ENCODE measurements at places on chromosomes 16 and 17.

GRCh38 chr16:1006781-1007180, 25.2 kb downstream of the SOX8 start:
- DNase-seq, result no peak

GRCh38 chr17:41184480-41184961, at the start of gene KRTAP4-1:
TSS of gene KRTAP4-1 (minus strand) at chr17:41184911. CDS start at chr17:41184854, 57 bp downstream.
- DNase-seq, result no peak

DNA sequence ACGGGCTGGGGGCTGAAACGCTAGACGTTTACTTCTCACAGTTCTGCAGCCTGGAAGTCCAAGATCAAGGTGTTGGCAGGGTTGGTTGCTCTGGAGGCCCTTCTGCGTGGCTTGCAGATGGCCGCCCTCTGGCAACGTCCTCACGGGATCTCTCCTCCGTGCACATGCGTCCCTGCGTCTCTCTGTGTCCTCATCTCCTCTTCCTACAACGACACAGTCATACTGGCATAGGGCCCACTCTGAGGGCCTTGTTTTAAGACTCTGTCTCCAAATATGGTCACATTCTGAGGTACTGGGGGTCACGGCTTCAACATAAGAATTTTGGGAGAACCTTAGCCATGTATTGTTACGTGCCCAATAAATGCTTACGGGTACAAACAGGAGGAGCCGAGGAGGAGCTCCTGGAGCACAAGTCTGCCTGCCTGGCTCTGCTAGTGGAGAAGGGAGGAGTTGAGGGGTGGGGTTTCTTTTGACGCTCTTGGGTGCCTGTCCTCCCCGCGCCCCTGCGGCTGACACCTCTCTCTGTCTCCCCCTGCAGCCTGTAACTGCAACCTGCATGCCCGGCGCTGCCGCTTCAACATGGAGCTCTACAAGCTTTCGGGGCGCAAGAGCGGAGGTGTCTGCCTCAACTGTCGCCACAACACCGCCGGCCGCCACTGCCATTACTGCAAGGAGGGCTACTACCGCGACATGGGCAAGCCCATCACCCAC, 141.1 kb downstream of the NTN1 start:
- DNase-seq, result no peak

GRCh38 chr17:71224824-71225575, 895.8 kb upstream of the SOX9 start:
- DNase-seq, result no peak

DNA sequence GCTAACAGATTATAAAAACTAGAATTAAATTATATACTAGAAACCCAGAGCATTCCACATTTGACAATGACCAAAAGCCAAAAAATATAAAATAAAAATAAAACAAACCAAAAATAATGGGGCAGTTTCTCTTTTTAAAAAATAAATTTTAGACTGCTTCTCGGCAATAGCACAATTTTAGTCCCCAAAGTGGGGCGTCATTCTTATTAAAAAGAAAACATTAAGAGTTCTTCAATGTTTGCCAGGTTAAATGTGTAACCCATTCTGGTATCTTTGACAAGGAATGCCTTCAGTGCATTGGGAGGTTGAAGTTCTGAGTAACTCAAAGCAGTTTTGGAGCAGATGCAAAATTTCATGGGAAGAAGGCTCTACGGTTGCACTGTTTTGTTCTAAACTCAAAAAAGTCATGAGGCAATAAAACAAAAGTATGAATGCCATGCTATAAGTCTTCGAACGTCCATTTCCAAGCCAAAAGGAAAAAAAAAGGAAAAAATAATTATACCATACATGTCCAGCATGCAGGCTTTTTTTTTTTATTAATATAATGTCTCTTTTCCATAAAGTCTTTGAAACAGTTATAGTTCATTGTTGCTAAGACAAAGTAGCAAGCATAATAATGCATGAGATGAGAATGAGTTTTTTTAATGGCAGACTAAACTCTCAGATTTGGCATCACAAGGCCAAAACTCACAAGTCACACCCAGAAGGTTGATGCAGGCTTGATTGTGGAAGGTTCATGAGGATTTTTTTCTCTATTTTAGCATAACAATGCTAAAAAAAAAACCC, 3.1 kb downstream of the MAF start:
- DNase-seq, result no peak

DNA sequence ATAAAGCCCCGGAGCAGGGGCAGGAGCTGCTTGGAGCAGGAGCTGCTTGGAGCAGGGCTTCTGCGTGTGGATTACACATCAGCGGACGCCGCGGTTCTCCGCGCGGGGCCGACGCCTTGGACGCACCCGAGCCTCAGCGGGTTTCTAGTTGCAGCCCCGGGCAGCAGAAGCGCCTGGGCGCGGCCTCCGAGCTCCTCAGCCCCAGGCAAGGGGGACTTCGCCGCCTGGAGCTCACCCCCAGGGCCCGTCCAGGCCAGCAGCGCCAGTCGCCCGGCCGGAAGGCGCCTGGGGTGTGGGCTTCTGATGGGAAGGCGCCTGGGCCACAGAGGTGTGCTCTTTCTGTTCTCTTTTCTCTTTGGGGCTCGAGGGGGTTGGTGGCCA, 6.3 kb downstream of the FOXF1 start:
- DNase-seq, result no peak

DNA sequence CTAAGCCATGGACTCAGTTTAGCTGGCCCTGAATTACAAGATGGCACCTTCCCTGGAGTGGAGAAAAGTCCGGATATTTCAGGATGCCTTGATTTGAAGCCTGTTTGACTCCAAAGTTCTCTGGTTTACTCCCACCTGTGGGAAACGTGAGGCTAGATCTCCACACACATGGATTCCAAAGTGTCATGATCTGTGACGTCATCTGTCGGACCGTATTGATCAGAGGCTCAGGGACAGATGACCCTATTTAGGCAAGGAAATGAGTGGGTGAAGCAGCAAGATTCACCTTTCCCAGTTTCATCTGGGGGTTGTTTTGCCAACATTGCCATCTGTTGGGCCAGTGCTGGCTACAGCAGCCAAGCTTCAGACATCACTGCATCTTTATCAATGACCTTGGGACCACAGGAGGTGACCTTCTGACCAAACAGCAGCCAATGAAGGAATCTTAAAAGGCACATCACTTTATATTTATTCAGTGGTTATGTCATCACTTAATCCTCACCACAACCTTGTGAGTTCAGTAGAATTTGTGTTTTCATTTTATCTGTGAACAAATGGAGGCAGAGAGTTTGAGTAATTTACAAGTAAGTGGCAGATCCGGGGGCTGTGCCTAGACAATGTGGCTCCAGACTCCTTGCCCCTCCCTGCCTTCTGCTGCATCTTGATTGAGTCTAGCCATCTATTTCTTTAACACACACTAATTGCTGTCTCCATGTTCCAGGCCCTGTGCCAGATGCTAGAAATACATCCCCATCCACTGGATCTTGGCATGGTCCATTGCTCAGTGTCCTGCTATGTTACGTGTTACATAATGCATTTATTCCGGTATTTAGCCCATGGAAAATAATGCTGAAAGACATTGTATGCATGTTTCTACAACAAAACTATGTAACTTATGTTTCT, 1.5 kb upstream of the CDH13 start:
- no peak for DNase-seq

GRCh38 chr17:5096731-5097100, 15.0 kb downstream of the ZNF232 start:
- DNase-seq, result no peak

GRCh38 chr17:74961657-74962350, 10.8 kb downstream of the HID1 start:
- DNase-seq, result peak; percentile 72

DNA sequence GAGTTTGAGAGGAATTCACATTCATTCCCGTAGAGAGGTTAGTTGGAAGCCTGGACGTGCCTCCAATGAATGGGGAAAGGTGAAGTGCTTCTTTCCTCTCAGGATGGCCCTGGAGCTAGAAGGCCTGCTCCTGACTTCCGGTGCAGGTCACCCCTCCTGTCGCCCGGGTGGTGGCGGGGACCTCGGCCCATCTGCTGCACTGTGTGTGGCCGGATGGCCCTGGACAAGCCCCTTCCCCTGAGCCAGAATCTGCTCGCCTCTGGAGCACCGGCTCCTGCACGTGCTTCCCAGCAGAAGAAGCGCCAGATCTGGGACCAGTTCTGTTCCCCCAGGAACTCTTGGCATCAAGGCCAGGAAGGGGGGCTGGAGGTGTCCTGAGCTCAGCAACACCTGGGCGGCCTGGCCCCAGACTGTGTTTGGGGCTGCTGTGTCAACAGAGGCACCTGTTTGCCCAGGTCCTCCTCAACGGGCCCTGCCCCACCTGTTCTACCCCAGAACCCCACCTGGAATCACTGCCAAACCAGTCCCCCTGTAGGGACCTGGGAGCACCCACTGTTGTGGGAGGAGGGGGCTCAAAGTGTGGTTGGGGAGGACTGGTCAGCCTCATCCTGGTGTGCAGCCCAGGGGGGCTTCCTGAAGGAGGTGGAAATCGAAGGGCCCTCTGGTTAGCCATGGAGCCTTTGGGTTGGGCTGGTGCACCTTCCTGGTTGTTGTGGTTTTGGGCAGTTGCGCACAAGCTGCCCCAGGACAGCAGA, 5.1 kb upstream of the PERCC1 start:
- DNase-seq, result no peak

DNA sequence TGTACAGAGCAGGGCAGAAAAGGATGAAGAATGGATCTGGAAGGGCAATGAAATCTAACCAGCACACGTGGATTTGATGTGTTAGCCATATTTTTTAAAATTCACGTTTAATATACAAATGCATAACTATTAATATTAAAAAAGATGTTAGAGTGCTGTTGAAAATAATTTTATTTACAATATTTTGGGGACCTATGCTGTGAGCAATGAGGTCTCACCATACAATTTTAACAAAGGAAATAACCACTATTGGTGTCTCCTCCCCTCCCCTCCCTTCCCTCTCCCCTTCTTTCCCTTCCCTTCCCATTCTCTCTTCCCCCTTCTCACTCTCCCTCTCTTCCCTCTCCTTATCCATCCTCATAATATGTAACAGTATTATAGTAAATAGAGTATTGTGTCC, 64.2 kb upstream of the GPR139 start:
- DNase-seq, result no peak

DNA sequence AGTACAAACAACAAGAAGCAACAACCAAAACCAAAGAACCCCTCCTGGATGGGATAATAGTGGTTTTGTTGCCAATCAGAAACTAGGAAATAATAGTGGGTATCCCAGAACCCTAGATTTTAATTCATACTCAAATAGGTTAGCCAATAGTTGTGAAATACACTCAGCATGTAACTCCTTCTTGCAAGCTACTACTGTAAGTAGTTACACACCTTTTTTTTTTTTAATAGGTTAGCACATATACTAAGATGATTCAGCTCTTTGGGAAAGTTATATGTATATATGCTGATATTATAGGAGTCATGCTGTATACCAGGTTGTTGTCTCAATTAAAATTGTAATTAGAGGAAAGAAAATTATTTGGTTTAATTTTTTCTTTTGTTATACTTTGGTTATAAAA, 92.5 kb upstream of the HAS3 start:
- DNase-seq, result no peak

DNA sequence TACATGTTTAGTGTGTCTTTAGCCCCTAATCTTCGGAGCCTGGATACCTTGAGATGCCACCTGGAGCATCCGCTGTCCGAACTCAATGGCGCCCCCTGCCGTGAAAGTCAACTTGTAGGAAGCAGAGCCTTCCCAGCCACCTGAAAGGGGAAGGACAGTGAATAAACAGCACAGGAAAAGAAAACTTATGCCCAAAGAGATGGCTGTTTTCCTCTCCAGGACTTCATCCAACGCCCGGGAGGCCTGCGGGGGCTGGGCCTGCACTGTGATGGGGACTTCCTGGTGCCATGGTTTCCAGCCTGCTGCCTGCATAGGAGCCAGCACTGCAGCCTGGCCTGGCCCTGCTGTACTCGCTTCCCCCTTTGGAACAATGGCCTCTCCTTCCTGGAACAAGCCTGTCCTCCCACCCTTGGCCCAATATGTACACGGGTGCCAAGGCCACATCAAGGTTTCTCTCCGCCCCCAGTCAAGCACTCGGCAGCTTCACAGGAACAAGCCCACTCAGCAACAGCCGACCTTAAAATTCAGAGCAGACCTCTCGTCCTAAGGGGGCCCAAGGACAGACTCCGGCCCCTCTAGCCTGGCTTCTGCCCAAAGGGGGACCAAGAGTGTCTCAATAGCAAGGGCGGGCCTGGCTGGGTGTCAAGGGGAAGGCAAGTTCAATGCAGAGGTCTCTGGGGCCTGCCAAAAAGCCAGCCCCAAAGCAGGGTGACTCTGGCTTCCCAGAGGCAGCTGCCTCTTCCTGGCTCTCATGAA, 4.5 kb upstream of the UNC13D start:
- no peak for DNase-seq

DNA sequence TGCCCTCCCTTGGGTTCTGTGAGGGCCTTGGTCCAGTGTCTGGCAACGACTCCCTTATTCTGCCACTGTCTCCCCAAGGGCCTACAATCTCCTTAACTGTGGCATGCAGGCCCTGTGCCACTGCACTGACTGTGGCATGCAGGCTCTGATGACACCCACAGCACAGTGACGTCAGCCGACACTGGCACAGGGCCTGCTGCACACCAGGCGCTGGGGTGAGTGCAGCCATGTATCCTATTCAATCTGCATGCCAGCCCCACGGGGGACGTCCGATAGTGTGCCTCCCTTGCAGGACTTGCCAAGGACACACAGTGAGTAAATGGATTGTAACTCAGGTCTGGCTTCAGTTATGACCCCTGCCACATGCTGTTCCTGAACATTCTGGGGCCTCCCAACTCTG, 39.8 kb upstream of the RASD1 start:
- DNase-seq, result no peak

DNA sequence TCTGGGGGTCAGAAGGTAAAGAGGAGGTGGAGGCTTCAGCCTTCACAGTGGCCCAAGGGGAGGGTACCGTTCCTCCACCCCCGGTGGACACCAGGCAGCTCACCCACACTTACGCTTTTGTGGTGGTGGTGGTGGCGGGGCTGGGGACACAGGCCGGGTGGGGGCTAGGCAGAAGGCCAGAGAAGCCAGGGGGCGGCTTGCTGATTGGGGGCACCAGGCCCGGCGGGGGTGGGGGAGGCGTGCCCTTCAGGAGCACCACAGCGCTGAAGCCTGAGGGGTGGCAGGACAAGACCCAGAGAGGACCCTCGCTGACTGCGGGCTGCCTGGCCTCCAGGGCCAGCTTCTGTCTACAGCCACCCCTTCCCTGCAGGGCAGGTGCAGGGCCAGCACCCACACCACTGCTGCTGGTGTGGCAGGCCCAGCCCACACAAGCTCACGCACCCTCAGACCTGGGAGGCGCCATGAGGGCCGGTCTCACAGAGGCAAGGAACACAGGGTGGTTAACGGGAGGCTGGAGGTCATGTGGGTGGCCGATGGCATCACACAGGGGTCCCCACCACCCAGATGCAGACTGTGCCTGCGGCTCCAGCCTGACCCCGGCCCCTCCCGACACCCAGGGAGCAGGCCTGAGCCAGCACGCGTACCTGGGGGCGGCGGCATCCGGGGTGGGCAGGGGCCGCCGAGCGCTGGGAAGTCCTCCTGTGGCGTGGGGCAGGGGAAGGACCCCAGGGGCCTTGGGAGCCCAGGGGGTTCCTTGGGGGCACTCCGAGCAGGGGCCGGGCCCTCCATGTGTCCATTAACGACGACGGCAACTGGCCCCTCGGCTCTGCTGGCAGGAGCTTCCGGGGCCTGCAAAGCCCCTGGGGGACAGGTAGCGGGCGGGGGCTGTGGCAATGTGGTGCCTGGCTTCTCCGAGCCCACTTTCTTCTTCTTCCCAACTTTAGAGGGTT, 9.4 kb downstream of the SYNGR3 start:
- DNase-seq, result no peak
